ENCODE measurements at places on chromosomes 12 and 14.

- DNase-seq, result no peak
Observed at GRCh38 chr14:101508948-101509729, 52.2 kb upstream of the DIO3 start.

DNA sequence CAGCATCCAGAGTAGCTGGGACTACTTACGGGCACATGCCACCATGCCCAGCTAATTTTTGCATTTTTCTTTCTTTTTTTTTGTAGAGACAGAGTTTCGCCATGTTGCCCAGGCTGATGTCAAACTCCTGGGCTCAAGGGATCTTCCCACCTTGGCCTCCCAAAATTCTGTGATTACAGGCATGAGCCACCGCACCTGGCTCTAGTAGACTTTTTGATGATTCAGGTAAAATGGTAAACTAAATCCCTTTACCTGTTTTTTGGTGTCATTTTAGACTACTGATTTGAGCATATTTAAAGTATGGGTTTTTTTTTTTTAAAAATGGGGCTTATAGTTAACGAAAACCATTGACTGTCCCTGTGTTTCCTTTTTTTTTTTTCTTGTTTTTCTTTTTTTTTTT, 20.5 kb downstream of the RBMS2 start:
- no peak for DNase-seq

GRCh38 chr12:27810756-27811155, 30.7 kb upstream of the MANSC4 start:
- DNase-seq, result no peak

DNA sequence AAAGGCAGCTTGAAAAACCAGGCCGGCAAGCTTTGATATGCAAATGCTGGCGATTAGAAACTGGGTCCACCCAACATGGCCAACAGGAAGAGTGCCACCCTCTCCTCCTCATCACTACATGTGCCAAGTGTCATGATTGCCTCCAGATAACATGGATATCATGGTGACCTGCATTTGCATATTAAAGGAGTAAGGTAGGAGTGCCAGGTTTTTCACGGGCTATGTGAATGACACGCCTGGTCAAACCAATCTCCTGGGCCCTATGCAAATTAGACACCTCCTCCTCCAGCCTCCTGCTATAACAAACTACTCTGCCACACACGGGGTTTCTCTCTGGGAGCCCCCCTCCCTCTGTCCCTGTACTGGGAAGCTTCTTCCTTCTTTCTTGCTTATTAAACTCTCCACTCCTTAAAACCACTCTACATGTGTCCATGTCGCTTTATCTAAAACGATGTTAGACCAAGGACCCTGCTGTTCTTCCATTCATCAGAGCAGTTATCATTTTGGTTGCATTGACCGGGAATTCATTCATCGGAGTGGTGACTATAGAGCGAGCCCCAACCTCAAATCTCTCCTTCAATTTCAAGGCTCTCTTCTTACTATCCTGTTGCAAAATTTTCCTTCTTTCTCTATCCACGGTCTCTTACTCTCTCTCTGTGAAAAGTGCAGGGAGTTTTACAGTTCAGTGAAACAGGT, 27.5 kb downstream of the APOBEC1 start:
- DNase-seq, result no peak

DNA sequence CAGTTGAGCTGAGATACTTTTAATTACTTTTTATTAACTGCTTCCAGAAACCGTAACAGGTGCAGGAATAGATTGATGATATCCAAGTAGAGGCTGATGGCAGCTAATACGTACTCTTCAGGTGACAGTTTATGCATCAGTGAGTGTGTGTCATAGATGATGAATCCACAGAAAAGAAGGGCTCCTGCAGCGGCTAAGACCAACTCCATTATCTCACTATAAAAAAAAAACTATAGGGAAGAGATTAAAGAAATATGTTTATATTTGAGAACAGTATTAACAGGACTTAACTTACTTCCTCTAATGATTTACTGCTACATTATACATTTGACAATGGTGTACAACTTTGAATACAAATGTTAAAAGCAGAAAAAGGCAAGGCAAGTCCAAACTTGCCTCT, 7.4 kb upstream of the LLPH start:
- no peak for DNase-seq

DNA sequence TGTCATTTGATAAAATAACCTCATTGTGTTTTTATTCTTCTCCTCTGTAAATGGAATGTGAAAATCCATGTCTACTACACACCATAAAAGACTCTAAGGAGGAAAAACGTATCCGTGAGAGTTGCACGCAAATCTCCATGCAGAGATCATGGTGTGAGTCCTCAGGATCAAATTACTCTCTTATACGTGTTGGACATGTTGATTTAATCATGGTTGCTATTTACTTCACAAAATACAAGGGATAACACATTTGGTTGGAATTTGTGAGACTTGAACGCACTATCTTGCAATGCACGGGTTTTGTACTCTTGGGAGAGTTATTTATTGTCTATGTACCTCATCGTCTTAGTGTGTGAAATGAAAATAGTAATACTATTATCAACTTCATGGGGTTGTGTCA, 128.0 kb upstream of the RASSF8 start:
- peak; percentile 51 for DNase-seq

DNA sequence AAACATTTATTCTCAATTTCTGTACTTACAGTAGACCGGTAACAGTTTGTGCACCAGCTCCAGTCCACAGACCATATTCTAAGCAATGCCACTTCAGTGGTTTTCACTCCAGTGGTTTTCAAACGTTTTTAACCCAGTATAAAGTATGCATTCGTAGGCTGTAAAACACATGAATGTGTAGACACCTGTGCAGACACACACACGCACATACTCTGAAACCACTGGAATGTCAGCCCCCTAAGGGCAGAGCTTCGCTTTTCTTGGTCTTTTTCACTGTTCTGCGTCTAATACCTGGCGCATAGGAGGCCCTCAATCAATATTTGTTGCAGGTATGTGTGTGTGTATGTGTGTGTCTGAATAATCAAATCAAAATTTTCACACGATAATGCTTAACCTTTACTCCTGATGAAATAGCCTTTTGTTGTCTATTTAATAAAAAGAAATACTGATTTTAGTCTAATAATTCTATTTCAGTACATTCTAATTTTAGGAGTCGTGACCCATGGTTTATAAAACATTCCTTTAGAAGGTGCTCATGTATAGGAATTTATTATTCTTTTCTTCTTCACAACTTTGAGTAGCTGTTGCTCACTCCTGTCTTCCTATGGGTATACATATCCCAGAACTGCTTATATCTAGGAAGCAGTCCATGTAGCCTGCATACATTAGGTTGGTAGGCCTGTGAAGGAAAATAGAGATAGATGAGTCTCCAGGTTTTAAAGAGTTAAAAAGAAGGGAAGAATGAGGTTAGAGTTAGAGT, 73.6 kb upstream of the REP15 start:
- DNase-seq, result no peak
